ENCODE measurements at places on chromosomes 5 and 9.

DNA sequence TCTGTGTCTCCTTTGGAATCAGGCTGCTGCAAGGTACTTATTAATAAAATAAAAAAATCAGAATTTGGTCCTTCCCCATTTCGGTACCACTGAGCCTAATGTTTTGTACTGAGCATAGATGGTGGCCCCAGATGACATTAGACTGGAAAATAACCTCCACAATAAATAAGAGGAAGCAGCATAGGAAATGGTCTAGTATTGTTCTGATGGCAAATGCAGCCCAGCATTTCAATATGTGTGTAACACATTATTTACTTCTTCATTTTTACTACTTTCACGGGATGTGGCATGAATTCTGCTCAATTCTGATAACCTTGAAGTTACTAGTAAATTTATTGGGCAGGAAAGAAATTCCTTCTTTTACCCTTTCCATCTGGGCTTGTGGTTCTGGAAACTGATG, 295.6 kb downstream of the ADGRV1 start:
- no peak for DNase-seq

DNA sequence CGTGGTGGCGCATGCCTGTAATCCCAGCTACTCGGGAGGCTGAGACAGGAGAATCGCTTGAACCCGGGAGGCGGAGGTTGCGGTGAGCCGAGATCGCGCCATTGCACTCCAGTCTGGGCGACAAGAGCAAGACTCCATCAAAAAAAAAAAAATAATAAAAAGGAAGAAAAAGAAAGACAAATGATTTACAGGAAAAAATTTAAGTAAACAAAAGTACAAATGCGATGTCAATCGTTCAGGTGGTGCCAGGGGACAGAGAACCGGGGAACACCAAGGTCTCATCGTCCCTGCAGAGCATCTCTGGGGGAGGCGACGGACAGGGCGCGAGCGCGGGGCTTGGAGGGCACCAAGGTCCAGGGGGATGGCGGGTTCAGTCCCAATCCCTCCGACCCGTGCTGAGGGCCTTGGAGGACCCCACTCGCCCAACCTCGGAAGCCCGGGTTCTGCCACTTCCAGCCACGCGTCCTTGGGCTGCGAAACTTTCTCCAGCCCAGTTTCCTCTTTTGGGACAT, 607 bp upstream of the HNRNPAB start:
- DNase-seq, result no peak

DNA sequence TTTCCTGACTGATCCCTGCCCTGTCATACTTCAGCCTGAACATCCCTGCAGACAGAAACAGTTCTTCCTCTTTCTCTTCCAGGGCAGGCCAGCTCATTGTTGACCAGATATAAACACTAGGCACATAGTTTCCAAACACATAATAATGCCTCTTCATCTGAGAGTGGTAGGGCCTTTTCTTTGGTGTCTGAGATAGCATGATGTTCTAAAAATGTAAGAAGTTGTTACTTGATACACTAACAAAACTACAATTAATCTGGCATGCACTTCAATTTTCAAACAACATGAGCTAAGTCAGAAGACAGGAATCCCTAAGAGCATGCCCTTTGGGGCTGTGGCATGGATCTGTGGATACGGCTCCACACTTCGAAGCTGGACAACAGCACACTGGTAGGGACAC, 246.6 kb downstream of the SPOCK1 start:
- no peak for DNase-seq

DNA sequence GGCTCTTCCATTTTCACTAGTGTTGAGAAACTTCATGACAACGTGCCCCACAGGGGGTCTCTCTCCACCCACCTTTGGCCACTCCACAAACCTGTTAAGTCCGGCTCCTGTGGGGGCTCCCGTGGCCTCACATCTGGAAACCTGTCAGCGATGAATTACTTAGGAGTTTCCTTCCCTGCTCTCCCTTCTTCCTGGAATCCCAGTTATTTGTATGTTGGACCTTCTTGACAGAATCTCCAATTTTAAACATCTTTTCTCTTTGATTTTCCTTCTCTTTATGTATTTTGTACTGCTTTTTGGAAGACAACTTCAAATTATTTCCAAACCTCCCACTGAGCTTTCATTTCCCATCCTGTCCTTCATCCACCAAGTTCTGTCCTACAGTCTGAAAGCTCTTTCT, 55.1 kb upstream of the NRARP start:
- no peak for DNase-seq

DNA sequence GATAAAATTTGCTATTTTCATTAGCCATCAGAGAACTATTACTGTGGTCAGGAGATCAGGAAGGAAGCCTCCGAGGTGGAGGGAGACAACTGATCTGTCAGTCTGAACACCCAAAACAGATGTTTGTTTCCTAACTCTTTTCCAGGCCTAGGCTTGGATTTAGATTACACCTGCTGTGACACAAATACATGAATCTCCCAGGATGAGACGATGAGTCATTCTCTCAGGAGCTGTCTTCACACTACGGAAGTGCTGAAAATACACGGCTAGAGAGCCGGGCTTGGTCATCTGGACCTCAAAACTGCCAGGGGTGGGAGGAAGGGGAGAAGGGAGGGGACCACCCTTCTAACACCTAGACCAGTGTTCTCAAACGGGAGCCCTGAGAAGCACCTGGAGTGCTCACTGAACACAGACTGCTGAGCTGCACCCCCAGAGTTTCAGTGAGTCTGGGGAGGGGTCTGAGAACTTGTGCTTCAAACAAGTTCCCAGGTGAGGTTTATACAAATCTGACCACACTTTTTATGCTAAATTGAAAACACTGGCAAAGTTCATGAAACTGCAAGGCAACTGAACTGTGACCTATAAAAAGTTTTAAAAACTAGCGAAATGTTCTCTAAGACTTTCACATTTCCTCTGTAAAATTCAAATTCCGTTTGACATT, 80.3 kb upstream of the EQTN start:
- DNase-seq, result no peak

- DNase-seq, result no peak
Measured at GRCh38 chr5:142053426-142054151, 40.8 kb upstream of the GNPDA1 start.

DNA sequence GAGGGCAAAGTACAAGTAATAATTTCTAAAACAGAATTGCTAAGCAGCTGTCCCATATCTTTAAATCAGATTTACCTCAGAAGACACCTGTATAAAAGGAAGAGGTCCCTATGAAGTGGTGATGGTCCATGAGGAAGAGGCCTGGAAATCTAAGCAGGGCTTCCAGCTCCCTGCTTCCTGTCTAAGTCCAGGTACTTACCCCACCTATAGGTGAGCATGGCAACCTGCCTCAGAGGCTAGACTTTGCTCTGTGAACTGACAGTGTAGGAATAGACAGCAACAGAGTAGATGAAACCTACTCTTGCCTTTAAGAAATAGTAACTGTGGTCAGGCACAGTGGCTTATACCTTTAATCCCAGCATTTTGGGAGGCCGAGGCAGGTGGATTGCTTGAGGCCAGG, 55.8 kb upstream of the ARRDC3 start:
- no peak for DNase-seq

DNA sequence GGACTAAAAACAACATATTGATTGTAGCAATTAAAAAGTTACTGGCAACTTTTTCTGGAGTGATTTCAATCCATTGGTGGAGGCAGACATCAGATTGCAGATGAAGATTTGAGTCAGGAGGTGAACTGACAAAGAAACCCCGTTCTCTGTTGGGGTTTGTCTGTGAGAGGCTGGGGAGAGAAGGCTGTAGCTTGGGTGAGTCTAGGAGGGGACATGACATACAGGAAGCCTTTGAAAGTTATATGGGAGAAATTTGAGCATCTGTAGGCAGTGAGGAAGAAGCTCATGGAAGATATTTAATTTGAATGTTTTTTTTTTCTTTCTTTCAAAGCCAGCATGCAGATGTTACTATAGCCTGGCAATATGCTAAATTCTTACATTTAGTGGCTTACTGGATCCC, 26.0 kb downstream of the KDM4C start:
- DNase-seq, result no peak

DNA sequence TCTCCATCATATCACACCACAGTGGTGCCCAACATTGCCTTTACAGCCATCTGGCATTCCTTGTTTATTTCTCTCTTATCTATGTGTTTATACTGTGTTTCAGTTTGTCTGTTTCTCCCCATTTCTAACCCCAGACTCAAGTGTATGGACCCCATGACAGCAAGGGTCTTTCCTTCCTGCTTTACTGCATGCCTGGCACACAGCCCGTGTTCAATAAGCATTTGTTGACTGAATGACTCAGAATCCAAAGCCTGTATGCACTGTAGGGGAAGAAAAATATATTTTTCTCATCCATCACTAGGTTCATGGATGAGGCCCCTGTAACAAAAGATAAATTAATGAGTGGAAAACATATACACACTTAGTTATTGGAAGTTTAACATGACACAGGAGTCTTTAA, 190.8 kb upstream of the SEMA6A start:
- DNase-seq, result no peak

DNA sequence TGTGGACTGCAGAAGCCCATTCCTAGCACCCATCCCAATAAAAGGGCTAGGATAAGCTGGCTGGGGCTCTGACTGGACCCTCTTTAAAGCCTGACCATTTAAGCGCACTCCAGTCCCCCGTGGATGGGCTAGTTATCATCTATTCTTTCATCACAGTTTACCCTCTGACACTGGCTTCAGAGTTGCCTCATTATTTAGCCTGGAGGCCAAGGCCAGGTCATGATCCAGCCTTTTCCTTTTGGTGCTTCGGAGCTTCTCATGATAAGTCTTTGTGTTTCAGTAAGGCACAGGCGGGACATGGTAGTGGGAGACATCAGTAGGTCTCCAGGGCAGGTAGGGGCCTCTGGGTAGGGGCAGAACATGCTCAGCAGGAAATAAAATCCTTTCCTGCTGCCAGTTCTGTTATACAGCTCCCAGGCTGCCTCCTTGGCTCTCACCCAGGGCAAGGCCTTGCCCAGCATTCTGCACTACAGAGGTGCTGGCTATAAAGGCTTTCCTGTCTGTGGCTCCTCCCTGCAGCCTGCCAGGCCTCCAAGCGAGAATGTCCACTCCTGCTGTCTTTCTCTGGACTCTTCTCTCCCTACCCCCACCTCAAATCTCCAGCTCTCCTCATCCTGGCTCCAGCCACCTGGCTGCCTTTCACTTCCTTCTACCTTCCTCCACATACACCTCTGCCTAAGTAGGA, 128.8 kb downstream of the FSTL4 start:
- no peak for DNase-seq

DNA sequence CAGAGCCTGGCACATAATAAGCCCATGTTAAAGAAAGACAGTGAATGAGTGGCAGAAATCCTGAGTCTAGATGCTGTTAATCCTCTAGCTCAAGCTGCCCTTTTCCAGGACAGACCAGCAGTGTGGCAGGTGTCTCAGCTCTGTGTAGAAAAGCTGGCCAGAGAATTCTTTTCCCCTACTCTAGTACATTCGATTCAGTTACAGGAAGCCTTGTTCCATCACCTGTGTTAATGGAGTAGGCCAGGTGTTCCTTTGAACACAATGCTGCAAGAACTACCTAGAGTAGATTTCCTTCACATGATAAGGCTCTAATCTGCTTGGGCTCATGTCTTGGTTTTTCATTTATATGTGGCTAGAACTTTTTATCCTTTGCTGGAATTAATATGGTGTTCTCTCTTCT, 52.5 kb downstream of the NUP214 start:
- DNase-seq, result no peak

GRCh38 chr5:83025690-83026478, 51.3 kb downstream of the TMEM167A start:
- DNase-seq, result no peak

DNA sequence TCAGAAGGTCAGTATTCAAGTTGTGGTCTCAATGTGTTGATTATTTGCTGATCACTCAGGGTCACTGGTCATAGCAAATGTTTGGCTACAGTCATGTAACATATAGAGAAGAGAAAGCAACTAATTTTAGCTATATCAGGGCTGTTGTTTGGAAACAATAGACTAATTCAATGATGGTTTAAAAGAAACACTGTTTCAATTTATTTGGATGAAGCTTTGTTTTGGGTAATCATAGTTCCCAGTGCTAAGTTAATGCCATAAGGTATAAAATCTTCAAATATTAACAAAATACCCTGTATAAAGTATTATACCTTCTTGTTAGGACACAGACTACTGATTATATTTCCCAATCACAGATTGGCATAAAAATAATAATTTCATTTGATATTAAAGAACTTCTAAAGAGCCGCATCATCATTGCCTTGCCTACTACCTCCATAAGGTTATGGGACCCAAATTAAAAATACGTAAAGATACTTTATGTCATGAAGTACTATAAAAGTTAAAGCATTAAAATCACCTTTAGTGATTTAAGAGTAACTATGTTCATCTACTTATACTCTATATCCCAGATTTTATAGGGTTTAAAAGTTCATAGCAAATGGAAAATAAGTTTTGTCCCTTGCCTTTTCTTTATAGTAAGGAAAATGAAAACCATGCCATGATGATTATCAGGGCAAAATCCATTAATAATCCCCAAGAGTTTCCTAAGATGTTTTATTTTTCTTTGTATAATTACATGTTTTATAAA, 6.0 kb downstream of the NR3C1 start:
- DNase-seq, result no peak

- no peak for DNase-seq
Measured at GRCh38 chr5:93279296-93279963, 301.6 kb downstream of the NR2F1-AS1 start.

GRCh38 chr9:31807574-31808256, 576.7 kb upstream of the ACO1 start:
- no peak for DNase-seq

GRCh38 chr9:83432104-83432627, 106.0 kb downstream of the FRMD3 start:
- no peak for DNase-seq

DNA sequence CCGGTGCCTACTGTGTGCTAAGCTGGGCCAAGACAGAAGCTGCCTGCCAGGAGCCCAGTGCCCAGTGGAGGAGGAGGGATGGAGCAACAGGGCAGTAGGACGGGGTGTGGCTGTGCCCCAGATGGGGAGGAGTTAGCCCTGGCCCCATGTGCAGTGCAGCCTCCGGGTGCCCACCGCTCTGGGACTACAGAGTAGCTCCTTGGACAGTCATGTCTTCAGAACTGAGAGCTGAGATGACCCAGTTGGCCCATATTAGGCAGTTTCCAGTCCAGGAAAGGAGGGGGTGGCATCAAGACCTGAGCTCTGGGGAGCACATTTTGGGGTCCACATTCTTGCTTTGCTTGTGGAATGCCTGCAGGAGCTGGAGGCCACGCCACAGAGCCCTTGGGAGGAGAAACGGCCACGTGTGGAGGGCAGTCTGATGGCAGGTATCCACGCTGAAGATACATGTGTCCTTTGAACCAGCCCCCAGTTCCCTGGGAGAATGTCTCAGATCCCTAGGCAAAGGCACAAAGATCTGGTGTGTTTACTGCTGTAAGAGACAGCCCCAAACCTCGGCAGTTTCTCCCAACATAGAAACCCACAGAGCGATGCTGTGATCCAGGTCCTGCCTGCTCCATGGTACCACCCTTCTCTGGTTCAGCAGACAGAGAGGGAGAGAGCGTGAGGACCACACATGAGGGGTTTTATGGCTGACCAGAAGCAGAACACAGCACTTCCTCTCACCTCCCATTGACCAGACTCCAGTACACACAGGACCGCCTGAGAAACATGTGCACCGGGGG, 46.8 kb upstream of the FCN1 start:
- no peak for DNase-seq

All from stimulated activated CD8-positive, alpha-beta memory T cell treated with anti-CD3 and anti-CD28 coated beads, Interleukin-7, amount 100 ng/mL, for 1 hour (primary cell).